Fibroblast of skin of abdomen (primary cell): ENCODE measurements at places on chromosomes 6 and 20.

GRCh38 chr6:48568856-48569255, 457.9 kb upstream of the PTCHD4 start:
- no peak for DNase-seq

GRCh38 chr6:149182262-149182661, 135.2 kb upstream of the TAB2 start:
- DNase-seq: no peak

- DNase-seq: peak; percentile 88
Measured at GRCh38 chr6:143405373-143406154, 44.9 kb downstream of the ADAT2 start.

DNA sequence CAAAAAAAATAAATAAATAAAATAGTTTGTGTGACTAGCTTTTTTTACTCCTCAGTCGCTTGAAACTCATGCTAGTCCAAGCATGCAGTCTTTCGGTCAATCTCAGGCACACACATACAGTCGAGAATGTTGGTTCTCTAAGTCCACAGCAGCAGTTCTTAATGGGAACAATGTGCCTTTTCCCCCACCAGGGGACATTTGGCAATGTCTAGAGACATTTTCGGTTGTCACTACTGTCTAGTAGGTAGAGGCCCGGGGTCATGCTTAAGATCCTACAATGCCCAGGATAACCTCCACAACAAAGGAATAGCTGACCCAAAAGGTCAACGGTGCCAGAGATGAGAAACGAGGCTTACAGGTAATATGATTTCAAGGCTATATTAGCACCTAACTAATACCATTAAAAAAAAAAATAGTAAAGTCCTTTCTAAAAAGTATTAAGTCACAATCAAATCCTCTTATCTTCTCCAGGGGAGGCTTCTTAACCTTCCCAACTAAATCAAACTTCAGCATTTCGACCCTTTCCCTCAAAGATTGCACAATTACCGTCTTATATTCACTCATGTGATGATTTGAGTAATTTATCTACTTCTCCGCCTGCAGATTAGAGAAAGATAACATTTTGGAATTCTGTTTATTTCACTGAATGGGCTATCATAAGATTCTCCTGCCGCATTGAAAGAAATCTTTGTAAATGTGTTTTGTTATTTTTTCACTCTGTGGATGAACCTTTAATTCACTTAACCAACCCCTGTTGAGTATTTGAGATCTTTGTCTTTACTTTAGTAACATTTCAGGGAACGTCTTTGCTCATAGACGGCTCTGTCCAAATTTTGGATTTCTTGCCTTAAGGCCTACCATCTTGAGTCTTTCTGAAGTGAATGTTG, 8.1 kb upstream of the SALL4 start:
- DNase-seq: no peak

GRCh38 chr20:13262671-13263360, 41.7 kb downstream of the ISM1 start:
- DNase-seq: no peak

GRCh38 chr20:58956078-58956477, 25.0 kb upstream of the NELFCD start:
- no peak for DNase-seq

DNA sequence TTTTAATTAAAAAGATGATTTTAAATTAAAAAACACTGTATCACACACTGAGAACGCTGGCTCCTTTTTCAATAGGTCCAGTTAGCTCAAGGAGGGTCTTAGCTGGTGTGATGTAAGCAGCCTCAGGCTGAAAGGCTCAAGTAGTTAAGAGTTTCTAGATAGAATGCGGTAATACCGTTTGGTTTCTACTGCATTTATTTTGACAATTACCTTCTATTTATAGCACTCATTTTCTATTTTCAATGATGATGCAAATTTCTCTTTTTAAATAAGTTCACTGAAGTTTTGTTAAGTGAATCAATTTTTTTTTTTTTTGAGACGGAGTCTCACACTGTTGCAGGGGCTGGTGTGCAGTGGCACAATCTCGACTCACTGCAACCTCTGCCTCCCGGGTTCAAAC, 87.1 kb downstream of the PREX1 start:
- no peak for DNase-seq

DNA sequence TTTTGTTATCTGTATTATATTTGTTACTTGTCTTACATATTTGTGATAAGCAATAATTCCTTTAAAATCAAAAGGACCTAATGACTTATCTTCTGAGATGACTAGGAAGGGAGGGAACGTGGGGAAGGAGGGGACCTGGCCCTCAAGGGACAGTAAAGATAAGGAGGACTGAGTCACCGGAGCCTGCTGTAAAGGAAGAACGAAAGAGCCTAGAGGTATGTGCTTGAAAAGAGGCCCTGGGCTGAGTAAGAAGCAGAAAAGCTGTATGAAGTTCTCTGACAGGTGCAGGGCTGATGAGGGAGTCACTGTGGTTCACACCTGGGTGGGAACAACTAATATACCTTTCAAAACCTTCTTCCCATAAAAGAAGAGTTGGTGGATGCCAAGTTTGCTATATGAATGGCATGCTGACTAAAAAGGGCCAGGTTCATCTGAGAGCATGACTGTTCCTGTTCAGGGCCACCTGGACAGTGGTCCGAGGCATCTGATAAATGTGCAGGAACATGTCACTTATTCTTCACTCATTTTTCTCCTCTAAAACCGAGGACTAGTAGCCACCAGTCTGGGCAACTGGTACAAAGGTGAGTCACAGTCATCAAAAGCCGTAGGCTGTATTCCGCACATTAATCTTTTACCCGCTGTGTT, 111.3 kb downstream of the TNFAIP3 start:
- no peak for DNase-seq

DNA sequence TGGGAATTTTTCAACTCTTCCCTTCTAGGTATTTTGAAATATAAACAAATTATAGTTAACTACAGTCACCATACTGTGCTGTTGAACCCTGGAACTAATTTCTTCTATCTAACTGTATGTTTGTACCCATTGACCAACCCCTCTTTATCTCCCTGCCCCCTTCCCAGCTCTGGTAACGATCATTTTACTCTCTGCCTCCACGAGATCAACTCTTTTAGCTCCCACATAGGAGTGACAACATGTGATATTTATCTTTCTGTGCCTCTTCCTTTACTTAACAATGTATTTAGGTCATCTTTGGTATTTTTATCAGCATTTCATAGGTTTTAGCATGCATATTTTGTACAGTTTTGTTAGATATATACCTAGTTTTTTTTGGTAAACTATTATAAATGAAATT, 45.9 kb downstream of the ASXL1 start:
- DNase-seq: no peak
